Urinary bladder (tissue), 4 donors: ENCODE measurements at places on chromosomes 6 and 20.

- DNase-seq: no peak
Measured at GRCh38 chr6:137754866-137755265, 112.2 kb upstream of the TNFAIP3 start.

- no peak for DNase-seq
Measured at GRCh38 chr6:118370722-118371121, 177.4 kb upstream of the PLN start.

- DNase-seq: no peak
Measured at GRCh38 chr6:80215063-80215462, 108.6 kb downstream of the BCKDHB start.

DNA sequence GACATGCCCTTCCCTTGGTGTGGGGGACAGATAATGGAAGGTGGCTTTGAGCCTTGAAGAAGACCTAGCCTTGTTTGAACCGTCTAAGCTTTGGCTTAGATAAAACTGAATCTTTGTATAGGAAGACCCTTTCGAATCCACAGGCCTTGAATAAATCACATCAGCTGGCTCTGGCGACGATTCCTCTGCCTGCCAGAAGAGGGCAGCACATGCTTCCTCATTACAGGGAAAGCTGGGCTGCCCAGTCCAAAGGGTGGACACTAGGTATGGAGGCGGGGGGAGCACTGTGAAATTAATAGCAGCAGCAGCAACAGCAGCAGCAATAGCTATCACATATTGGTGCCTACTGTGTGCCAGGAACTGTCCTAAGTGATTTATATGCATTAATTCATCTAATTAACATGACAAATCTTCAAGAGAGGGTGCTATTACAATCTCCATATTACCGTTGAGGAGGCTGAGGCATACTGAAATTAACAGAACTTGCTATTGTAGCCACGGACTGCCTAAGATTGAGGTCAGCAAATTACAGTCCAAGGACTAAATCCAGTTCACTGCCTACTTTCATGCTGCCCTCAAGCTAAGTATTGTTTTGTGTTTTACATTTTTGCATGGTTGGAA, 85.1 kb downstream of the CLIC5 start:
- no peak for DNase-seq

GRCh38 chr6:157688275-157688959, 134.6 kb upstream of the SNX9 start:
- no peak for DNase-seq

GRCh38 chr6:29992807-29993206, 50.5 kb downstream of the HLA-A start:
- no peak for DNase-seq

DNA sequence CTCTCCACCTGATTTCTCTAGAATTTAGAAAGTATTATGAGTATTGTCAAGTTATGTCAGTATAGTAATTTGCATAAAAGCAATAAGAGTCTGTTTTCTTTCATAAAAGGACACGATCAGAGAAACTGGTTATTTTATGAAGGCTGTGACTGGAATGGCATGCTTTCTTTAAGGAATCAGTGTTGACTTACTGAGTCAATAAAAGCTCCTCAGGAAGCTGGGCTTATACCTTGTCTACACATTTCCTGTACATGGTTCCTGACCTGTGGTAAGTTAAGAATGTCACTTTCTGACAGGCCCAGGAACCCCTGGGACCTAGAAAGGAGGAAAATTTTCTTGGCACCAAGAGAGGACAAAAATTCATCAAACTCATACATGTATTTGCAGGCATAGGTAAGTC, 1224.0 kb upstream of the ADGRB3 start:
- no peak for DNase-seq

DNA sequence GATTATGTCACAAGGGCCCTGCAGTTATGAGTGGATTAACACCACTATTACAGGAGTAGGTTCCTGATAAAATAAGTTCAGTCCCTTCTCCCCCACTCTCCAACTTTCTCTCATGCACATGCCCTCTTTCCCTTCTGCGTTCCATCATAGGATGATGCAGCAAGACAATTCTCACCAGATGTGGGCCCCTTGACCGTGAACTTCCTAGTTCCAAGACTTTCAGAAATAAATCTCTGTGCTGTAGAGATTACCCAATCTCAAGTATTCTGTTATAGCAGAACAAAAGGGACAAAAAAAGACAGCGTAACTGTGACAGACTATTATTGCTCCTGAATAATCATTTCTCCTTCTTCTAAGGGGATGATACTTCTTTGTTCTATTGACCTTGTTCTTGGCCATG, 33.8 kb upstream of the TMEM244 start:
- no peak for DNase-seq

GRCh38 chr20:13338999-13339411, 117.9 kb downstream of the ISM1 start:
- DNase-seq: no peak

DNA sequence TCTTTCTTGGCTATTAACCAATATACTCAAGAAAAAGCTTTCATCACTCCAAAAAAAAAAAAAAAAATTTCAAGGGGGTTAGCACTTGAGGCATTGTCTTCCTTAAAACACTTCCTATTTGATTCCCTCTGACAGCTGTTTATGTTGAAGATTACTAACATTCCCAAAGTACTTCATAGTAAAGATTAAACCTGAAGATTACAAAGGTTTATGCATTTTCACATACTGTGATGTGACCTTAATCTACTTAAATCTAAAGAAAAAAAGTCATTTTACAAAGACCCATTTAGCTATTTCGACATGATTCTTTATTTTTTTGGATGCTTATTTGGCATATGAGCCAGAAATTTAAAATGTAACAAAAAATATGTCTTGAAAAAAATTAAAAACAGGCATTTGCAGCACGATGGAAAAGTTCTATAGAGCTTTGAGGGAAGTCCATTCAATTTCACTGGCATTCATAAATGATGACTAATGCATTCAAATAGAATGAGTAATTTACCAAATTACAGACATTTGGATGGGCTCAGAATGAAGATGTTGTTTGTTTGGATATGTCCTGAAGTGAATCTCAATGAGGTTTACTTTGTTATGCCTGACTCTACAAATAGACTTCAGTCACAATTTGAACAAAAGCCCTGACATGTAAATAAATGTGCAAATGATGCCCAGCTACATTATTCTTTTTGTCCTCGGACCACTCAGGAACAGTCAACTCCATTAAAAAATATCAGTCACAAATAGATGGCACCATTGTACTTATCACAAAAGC, 674.6 kb upstream of the MARCKS start:
- DNase-seq: no peak

DNA sequence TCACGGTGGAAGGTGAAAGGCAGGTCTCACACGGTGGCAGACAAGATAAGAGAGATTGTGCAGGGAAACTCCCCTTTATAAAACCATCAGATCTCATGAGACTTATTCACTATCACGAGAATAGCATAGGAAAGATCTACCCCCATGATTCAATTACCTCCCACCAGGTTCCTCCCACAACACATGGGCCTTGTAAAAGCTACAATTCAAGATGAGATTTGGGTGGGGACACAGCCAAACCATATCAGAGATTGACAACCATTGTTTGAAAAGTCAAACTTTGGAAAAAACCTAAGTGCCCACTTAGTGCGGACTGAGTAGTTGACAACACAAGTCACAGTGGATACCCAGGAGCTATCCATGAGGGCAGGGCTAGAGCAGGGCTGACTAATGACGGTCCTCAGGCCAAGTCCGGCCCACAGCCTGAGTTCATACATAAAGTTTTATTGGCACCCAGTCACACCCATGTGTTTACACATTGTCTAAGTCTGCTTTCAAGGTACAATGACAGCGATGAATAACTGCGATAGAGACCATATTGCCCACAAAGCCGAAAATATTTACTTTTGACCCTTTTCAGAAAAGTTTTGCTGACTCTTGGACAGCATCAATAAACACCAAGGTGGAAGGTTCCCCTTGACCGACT, 33.8 kb upstream of the PMEPA1 start:
- DNase-seq: no peak

- no peak for DNase-seq
Measured at GRCh38 chr20:3728354-3728753, 4.1 kb upstream of the HSPA12B start.

DNA sequence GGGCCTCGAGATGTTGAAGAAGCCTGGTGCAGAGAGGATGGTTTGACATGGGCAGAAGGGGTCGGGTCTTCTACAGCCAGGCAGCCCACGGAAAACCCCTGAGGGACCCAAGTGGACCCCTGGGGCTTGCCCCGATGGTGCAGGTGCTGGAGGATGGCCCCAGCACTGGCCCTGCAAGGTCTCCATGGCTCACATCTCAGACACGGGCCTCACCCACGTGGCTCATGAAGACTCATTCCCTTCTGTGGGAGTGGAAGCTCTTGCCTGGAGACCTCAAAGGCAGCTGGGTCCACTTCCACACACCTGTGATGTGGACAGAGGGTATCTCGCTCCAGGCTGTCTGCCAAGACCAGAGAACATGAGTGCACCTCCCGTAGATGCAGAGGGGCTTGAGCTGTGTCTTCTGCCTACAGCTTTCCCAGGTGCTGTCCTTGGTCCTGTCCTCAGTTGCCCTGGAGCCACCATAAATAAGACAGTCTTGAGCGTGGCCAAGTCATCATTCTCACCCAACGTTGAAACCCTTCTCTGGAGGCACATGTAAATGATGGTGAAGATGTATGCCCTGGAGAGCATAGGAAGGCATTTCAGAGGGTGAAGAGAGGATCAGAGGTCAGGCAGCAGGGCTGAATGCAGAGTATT, 108.0 kb downstream of the SYNDIG1 start:
- no peak for DNase-seq

- no peak for DNase-seq
Measured at GRCh38 chr6:127784468-127784867, 116.4 kb downstream of the THEMIS start.

- no peak for DNase-seq
Measured at GRCh38 chr6:135073756-135074393, 19.3 kb upstream of the HBS1L start.
